ENCODE measurements at places on chromosomes 13 and 19.

DNA sequence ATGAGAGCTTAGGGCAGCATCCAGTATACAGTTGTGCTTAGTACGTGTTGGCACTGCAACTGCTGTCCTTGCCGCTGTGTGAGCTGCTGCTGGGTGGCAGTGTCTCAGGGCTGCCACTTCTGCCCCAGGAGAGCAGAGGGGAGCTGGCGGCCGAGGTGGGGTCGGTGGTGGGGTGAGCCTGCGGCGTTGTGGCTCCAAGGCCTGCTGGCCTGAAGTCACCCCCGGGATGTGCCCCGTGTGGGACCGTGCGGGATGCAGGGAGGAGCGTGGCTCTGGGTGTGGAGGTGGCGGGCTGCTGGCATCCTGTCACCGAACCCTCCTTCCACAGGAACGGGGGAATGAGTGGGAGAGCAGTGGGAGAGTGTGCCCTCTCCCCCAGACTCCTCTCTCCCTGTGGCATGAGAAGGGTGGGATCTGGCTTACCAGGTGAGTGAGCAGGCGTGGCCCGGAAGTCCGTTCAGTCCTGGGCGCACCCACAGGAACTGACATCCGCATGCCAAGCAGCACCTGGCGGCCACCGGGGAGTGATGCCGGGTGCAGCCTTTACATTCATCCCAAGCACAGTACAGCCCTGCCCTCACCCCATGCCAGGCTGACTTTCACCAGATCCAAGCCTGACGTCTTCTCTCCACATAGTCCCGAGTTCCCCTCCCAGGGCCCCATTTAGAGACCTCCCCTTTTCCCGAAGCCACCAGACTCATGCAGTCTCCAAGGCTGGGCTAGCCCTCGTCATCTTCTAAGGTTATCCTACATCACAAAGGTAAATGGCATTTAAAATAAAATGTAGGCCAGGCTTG, 26.6 kb downstream of the MCF2L start:
- no peak for DNase-seq

- no peak for DNase-seq
Observed at GRCh38 chr13:113166266-113166665, 7.8 kb downstream of the PROZ start.

DNA sequence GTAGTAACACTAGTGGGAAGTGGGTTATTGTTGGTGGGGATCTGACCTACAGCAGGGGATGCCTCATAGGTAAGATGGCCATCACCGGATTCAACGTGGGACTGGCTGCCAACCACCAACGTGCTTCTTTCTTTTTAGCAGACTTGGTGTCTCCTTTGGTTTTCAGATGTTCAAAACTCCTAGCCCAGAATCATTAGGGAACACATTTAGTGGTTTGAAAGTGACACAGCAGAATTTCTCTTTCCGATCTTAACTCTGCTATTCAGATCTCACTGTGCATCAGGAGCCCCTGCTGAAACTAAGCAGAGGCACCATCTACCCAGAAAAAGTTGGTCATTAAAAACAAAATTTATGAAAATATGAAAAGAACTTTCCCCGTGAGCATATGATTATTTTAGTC, 36.7 kb upstream of the PCDH8 start:
- no peak for DNase-seq

DNA sequence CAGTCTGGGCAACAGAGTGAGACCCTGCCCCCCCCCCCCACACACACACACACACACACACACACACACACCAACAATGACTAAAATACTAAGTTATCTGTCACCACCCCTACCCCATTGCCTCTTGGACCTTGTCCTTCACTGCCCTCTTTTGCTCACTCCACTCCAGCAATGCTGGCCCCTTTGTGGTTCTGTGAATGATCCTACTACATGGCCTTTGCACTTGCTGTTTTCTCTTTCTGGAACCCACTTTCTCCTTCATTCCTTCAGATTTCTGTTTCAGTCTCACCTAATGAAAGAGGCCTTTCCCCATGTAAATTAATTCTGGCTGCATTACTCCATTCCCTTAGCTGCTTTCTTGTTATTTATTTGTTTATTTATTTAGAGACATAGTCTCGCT, 2.5 kb upstream of the SAMD4B start:
- no peak for DNase-seq

DNA sequence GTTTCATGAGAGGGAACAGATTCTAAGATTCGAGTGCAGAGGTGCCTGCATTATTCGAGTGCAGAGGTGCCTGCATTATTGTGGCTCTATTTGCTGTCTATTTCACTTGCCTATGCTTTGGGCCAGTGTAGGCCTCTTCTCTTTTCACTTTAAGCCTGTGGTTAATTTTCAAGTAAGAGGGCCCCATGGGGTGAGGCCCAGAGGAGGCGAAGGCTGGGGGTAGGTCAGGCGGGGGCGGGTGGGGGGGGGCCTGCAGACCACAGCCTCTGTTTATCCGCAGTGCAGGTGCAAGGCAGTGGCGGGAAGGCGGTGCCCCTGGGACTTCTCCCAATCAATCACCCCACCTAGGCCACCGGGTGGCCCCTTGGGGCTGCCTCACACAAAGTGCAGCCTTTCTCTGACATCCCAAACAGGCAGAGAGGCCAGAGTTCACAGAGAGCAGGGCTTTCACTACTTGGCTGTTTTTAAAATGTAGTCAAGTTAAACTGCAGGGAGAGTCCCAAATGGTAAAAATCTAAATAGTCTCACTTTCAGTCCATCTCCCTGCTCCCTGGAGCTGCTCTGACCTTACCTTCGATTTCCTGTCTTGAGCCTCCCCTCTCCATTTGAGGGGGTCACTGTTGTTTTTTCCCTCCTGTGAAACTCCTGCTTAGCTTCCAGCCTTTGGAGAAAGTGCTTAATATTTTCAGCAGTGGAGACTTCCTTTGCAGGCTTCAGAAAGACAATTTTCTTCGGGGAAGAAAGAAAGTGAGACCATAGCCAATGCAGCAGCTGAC, 249.0 kb downstream of the DLEU7 start:
- DNase-seq: no peak

GRCh38 chr13:50898338-50898737, 11.3 kb upstream of the RNASEH2B start:
- DNase-seq: no peak

GRCh38 chr19:22502766-22503165, 80.6 kb upstream of the ZNF98 start:
- DNase-seq: no peak

- DNase-seq: no peak
Observed at GRCh38 chr19:38979812-38980211, 4.3 kb upstream of the FBXO17 start.

DNA sequence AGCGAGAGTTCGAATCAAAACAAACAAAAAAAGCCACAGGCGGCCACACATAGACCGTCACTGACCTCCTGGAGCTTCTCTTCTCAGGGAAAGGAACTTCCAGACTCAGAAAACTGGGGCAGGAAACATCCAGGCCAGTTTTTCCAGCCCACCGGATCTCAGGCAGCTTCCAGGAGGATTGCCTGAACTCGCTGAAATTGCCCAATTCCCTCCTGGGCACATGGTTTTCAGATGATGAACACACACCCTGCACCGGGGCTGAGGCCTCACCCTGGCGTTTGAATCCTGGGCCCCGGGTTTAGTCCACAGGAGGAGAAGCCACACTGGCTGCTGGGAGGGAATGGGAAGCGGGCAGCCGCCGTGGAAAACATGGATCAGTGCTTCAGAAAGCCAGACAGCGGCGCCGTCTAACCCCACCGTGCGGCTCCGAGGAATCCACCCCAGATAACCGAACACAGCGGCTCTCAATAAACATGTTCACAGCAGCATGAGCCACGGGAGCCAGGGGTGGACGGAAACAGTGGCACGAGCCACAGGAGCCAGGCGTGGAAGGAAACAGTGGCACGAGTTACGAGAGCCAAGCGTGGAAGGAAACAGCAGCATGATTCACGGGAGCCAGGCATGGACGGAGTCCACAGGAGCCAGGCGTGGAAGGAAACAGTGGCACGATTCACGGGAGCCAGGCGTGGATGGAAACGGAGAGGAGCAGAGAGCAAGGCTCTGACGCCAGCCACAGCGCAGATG, 18.2 kb upstream of the PTBP1 start:
- no peak for DNase-seq

DNA sequence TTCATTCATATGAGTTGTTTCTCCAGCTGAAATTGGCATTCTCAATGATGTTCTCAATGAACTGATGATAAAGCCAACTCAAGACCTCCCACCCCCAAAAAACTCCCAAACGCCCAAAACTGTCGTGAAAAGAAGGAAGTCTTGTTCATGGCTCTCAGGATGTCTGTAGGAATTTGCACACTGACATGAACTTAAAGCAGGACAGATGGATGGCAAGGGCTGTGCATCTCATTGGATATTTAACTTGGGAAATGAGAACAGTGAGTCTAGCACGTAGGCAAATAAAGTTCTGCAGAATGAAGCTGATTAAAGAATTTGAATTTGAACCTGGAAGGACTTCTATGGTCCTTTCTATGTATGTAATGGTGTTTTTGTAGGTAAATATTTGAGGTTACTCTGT, 305.7 kb downstream of the SHISA2 start:
- DNase-seq: no peak

- no peak for DNase-seq
Observed at GRCh38 chr19:48558018-48558684, 6.2 kb downstream of the SULT2B1 start.

DNA sequence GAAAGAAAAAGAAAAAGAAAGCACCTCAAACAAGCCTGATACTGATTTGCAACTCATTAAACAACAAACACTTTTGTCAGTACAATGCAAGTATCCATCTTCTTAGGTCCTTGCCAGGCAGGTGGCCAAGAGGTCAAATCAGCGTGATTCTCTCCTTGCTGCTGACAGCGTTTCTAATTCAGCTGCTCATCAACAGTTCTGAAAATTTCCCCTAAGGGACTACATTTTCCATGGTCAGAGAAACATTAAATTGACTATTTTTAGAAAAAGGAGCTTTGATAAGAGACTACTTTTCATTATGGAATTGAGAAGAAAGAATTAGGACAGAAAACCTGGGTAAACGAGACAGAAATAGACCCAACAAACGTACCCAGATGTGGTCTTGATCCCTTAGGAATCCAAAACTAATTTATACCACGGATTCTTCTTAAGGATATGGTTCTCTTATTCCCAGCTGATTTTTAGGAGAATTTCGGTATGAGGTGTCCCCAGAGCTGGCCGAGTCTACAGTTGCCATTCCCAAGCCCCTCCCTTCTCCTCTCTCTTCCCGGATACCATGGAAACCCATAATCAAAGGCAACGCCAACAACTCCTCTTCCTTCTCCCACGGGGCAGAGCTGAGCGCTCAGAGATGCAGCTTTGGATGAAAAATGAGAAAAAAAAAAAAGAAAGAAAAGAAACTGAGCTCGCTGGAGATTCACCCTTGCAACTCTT, 29.5 kb upstream of the CEBPG start:
- no peak for DNase-seq

- peak; percentile 85 for DNase-seq
Observed at GRCh38 chr19:37506387-37507166, at the start of gene ZNF793. Gene ZNF793, plus strand, starts transcription at chr19:37506939. Its CDS starts 16,501 bp downstream, at chr19:37523440.

DNA sequence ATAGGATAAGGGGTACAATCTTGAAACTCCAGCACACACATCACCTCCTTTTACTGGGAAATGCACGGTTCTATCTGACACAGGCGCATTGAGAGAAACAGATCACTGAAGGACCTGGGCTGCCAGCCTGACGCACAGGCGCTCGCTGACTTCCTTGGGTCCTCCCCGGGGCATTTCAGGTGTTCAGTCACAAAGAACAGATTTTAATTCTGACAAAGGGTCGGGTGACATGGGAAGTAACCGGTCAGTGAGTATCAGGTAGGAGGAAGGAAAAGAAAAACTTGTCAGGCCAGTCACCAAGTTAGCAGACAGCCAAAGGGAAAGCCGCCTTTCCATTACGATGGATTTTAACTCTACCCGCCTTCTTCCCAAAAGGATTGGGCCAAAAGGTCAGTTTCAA, 39.6 kb downstream of the INSR start:
- no peak for DNase-seq
